ENCODE measurements at places on chromosomes 1 and 21.

GRCh38 chr1:109266965-109267364, 16.0 kb downstream of the PSRC1 start:
- peak; percentile 85 for DNase-seq

GRCh38 chr1:10280439-10281350, 70.3 kb downstream of the KIF1B start:
- DNase-seq: no peak

DNA sequence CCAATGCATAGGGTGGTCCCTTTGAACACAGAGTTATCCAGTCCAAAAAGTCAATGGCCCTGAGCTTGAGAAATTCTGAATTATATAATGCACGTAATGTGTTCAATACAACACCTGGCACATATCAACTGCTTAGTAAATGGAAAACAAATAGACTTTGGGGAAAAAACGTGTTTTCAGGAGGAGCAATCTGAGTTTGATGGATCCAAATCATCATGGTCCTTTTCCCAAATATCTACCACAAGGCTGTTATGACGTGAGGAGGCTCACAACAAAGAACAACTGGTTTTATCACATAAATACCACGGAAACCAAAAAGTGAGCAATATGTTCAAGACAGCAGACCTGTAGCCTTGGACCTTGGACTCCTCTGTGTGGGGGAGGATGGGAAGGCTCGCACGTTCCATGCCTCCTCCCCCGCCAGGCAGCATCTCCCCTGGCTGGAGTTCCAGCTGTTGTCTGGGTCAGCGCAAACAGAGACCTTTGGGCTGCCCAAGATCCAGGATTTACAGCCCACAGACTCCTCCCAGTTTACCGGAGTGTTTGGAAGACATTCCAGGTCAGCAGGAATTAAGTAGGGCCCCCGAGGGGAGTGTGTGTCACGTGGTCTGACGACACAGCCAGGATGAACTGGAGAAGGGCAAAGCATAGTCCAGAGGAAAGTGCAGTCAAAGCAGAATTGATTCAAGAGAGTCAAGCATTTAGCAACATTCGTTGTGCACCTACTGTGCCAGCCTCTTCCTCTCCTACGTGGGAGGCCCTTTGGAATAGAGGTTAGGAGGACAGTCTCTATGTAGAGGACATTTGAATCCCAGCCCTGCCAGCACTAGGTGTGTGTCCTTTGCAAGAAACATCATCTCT, 32.2 kb upstream of the MED18 start:
- no peak for DNase-seq

- peak; percentile 96 for DNase-seq
Observed at GRCh38 chr1:2199042-2199810, 4.7 kb upstream of the FAAP20 start.

DNA sequence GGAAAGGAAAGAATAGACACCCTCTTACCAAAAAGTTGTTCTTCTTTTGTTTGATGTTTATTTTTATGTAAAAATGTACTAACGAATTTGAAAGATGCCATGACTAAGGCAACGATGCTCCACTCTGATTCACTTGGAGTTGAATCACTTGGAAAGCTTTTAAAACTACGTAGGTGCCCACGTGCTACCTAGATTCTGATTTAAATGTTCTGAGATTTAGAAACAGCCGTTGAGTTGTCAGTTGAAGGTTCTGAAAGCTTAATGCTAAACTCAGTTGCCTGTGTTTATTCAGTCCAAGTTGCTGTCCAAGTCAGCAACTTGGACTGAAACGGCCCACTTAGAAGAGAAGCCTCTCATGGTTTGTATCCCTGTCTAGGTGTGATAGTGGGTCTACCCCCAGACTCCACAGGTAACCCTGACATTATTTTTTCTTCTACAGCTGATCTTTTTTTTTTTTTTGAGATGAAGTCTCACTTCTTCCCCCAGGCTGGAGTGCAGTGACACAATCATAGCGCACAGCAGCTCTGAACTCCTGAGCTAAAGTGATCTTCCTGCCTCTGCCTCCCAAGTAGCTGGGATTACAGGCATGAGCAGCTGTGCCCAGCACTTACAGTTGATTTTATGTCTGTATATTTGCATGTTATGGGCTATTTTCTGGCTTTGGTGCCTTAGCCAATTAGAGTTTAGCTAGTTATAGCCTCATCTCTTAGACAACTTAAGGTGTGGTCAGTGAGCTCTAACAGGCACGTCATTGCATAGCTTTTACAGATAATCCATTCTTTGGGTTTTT, 1.4 kb upstream of the VAMP4 start:
- DNase-seq: peak; percentile 98

Measured in PC-3 (cell line).